ENCODE measurements at places on chromosomes 6 and 20.
A peak's percentile ranks its signal among the peaks of the same experiment; 100 is the strongest.

DNA sequence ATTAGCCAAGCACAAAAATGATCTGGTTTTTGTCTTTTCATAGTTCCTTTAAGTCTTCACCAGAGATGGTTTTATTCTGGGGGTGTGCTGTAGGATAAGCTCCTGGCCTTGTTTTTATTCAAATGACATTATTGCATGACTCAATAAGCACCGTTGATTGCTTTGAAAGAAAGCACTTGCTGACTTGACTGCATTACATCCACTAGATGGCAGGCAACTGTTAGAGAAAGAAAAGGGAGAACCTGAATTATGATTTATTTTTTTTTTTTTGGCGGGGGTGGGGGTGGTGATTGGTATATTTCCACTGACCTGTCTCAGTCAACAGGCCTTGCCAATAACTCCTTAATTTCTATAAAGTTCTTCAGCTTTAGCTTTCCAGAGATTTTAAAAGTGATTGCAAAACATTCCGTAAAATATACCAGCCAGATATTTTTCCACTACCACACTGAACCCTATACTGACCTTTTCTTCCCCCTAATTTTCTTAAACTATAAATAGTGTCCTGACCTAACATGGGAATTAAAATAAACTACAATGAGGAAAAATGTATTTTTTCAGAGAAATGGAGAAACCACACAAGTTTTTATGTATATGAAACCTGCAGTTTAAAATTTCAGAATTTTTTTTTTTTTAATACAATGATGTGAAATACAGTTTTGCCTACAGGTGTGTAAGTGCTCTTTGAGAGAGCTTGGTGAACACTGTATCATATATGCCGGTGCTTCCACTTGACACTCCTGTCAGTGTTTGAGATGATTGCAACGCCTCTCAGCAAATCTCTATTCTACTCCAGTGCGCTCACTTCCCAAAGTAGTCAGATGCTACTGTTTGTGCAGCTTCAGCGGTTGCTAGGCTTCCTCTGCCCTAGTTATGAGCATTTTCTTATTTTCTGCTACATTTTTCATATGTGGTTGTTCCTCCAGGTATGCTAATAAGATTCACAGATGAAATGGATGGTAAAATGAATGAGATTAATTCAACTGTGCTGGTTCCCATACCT lies 274.3 kb downstream of the CD109 start:
- peak; percentile 35 for DNase-seq

GRCh38 chr6:108661430-108661829 lies 100.7 kb downstream of the FOXO3 start:
- no peak for DNase-seq

GRCh38 chr20:36984257-36984638 lies 32.7 kb upstream of the SAMHD1 start:
- DNase-seq, result no peak

DNA sequence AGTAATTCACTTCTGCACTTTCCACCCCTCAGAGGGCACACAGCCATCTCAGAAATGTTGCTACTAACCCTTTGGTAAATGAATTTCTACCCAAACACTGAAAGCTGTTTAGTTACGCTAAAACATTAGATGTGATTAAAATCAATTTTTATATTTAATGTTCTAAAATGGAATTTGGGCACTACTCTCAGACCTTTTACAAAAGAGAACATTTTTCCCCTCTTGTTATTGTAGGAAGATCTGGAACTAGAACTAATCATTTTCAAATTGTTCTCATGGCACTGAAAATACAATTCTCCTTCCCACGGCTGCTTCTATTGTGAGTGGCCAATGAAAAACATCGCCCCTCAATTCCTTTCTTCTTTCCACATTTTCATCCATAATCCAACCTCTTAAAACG lies 627.4 kb downstream of the CDH26 start:
- DNase-seq, result no peak

- DNase-seq, result peak; percentile 24
Measured at GRCh38 chr6:127266892-127267645, 405 bp downstream of the RNF146 start.

GRCh38 chr6:57021086-57021720 lies 25.3 kb upstream of the KIAA1586 start:
- no peak for DNase-seq

GRCh38 chr6:168200571-168201134 lies 118.9 kb downstream of the DACT2 start:
- no peak for DNase-seq

- DNase-seq, result no peak
Measured at GRCh38 chr20:50613438-50614169, 77.7 kb downstream of the RIPOR3 start.

- no peak for DNase-seq
Measured at GRCh38 chr20:52780462-52780861, 191.7 kb upstream of the TSHZ2 start.

DNA sequence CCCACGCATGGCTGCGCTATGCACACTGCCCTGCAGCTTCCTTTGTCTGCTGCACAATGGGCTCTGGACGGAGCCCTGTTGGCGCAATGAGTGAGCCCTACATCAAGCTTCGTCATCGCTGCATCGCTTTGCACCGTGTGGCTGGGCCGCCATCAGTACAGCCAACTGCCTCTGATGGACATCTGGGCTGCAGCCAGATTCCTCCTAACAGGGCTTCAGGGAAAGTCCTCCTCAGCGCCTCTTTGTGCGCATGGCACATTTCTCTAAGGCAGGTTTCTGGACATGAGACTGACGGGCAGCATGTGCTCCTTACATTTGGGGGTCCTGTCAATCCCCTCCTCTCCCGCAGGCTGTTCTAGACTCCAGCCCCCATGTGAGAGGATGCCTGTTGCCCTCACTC lies 29.7 kb upstream of the ANGPT4 start:
- DNase-seq, result no peak

DNA sequence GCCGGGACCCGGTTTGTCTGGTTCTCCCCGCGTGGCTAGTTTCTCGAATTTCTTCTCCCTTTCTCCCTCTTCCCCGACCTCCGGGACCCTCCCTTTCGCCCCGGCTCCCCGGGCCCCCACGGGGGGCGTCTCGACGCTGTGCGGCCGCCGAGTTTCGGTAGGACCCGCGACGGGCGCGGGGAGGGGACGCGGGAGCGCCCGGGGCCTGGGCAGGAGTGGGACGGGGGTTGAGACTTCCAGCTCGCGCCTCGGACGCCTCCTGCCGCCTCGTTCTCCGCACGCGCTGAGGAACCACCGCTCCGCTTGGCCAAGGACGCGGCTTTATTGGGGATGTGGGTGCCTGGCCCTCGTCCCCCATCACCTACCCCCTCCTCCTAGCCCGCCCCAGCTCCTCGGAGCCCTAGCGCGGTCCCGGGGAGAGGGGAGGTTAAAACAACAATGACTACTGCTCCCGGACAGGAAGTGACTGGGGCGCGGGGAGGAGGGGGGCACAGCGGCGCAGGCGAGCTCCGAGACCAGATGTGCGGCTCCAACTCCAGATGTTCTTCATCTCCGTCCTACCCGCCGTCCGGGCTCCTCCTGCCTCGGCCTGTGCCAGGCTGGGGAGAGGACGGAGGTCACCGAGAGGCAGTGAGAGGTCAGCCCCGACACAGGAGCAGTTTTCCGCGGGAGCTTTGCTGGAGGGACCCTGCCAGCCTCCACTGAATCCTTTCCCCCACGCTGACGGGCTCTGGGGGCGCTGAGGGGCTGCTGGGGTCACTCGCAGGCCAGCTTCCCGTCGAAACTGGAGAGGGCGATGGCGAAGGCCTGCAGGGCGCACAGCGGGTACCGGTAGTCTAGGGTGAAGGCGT lies 917 bp upstream of the TEAD3 start:
- no peak for DNase-seq

DNA sequence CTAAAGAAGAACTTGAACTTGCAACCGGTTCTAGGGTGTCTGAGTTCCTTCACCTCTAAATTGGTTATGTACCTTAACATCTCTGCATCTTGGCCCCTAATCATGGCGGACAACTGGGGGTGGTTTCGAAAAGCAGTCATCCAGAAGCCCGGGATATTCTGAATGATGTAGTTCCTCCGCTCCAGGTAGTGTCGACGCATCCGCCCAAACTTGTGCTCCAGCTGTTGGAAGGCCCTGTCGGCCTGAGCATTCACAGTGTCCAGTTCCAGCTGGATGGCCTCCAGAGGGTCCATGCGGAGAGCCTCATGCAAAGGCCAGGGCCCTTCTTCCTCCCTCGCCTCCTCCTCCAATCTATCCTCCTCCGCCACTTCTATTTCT lies 887 bp downstream of the TSPYL1 start:
- DNase-seq, result no peak

GRCh38 chr20:46900086-46900485 lies 5.4 kb downstream of the EYA2 start:
- DNase-seq, result no peak

DNA sequence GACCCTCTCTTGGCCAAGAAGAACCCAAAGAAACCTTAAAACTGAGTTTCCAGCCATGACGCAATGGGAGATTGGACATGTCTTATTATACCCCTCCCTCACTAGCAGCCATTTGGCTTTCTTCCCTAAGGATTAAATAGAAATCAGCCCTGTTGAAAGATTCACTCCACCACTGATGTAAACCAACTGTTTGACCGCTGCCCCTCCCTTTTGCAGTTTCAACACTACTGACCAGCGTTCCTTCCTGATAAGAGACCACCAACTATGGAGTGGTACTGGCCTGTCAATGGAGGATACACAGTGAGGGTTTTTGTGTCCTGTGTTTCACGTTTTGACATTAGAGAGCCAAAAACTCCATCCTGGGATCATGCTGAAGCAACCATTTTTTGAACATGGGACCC lies 53.2 kb upstream of the CD2AP start:
- no peak for DNase-seq

- no peak for DNase-seq
Measured at GRCh38 chr6:12439296-12439695, 149.1 kb downstream of the EDN1 start.

DNA sequence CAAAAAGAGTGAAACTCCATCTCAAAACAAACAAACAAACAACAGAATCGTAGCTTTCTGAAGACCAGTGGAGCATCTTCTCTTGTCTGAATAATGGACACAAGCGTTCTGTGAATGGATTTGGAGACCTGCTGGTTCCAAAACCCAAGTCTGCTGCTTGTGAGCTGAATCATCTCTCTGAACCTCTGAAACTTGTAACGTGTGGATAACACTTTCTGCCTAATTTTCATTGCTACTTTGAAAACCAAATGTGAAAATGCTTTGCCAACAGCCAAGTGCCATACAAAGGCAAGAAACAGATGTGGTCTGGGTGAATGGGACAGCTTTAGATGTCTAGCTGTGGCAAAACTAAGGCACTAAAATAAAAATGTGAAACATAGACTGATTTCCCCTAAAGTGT lies 44.3 kb downstream of the PHACTR1 start:
- no peak for DNase-seq

- no peak for DNase-seq
Measured at GRCh38 chr20:16096756-16097326, 476.4 kb downstream of the KIF16B start.

- no peak for DNase-seq
Measured at GRCh38 chr20:14418376-14418775, 81.0 kb upstream of the FLRT3 start.

DNA sequence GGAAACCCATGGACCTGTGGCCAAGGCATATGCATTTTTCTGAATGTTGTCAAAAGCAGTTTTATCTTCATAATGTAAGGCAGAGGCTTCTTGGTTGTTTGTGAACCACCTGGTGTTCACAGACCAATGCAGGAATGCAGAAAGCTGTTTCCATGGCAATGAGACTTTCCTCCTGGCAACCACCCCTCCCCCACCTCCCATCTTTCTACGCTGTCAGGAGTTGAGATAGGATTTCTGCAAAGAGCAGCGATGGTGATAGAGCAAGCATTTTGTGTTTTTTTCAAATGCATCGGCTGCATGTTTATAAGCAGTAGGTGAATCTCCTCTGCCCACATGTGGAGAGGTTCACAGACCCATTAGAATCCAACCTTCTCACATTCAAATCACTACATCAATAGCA lies 114.1 kb upstream of the SMLR1 start:
- no peak for DNase-seq

GRCh38 chr20:11851646-11852045 lies 66.0 kb upstream of the BTBD3 start:
- no peak for DNase-seq

DNA sequence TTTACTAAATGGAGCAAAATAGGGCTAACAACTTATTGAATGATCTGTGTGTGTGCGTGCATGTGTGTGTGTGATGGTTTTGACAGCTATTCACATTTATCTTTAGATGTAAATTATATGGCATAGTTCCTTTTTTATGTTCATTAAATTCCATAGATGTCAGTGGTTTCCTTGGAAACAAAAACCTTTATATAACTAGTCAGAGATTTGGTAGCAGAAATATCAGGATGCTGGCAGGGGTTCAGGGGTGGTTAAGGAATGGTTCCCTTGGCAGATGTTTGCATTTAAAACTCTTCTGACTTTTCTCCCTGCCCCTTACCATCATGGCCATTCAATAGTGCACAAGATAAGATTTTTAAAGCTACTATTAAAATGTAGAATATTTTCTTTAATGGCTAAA lies 256.6 kb downstream of the PLCB1 start:
- DNase-seq, result no peak

GRCh38 chr20:57711311-57711712 lies 1.5 kb upstream of the PMEPA1 start:
- no peak for DNase-seq

DNA sequence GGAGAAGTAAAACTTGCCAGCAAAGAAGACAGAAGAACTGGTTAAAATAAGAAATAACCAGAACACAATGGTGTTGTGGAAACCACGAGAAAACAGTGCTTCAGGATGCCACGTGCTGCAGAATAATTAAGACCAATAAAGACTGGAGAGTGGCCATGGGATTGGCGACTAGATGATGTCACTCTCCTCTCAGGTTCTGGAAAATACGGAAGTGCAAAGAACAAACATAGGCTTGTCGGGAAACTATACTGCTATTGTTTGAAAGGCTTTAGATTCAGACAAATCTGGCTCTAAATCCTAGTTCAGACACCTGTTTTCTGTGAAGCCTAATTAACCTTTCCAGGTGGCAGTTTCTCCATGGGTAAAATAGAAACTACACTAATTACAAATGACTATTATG lies 138.4 kb upstream of the STXBP5 start:
- DNase-seq, result no peak

DNA sequence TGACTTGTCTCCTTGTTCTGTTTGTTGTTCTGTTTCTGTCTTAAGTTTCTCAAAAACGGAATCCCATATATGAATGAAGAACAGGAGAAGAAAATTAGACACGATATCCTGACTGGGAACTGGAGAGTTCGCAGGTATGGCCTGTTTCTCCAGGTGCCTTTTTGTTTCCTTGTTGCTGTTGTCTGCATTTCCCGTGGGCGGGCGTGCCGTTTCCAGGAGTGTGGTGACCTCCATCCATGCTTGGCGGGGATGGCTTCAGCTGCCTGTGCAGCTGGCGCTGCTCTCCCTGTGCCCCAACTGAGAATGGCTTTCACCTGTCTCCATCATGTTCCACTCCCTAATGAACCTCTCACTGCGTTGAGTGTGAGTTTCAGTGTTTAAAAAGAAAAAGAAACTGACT lies 4.4 kb downstream of the PNLDC1 start:
- no peak for DNase-seq

DNA sequence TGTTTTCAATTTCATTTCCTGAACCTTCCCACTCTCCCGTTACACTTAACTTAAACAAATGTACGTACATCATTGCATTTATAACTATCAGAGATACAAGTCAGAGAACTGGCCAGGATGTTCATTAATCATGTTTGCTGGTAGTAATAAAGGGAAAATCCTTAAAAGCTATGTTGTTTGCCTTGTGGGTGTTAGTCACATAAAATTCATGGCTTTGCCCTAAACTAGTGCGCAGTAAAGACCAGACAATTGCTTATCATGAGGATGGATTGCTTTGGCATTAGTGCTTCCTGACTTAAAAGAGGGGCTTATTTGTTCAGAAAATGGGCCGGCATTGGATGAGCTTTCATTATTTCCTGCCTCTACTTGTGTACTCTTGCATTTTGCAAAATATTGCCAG lies 1037.3 kb upstream of the FLRT3 start:
- no peak for DNase-seq

Measured in NCI-H1092 (cell line).